Heart right ventricle (tissue), 16 donors: ENCODE measurements at places on chromosomes 5 and 9. TPM values are rescaled to one million over a fixed set of nuclear protein-coding genes. Genes with fewer than 3 reads are reported as not detected.
A peak's percentile ranks its signal among the peaks of the same experiment; 100 is the strongest.

GRCh38 chr5:115767424-115767823 lies 49.0 kb downstream of the CDO1 start:
- H3K36me3 ChIP-seq: no peaks in the 10 kb centered on the region
- H3K4me1 ChIP-seq: peaks cover 15% of the 10 kb centered on the region
- no peaks in the 10 kb centered on the region for H3K27me3 ChIP-seq
- H3K4me3 ChIP-seq: no peak overlapping the region
- no peak for DNase-seq

GRCh38 chr9:126397056-126397455 lies 70.4 kb downstream of the MVB12B start:
- no peak for DNase-seq
- peaks cover 16% of the 10 kb centered on the region for H3K4me1 ChIP-seq
- H3K27me3 ChIP-seq: no peaks in the 10 kb centered on the region
- H3K36me3 ChIP-seq: peaks cover 49% of the 10 kb centered on the region
- H3K4me3 ChIP-seq: no peak overlapping the region

GRCh38 chr5:8912106-8912505 lies 633.8 kb downstream of the SEMA5A start:
- H3K4me1 ChIP-seq: no peaks in the 10 kb centered on the region
- H3K4me3 ChIP-seq: no peak overlapping the region
- H3K27ac ChIP-seq: no peak overlapping the region
- no peak for DNase-seq
- H3K36me3 ChIP-seq: no peaks in the 10 kb centered on the region

- peaks cover 26% of the 10 kb centered on the region for H3K36me3 ChIP-seq
- no peak overlapping the region for H3K4me3 ChIP-seq
- no peak for DNase-seq
- H3K4me1 ChIP-seq: peaks cover 45% of the 10 kb centered on the region
These were observed 80.7 kb downstream of the ITGA1 start for GRCh38 chr5:52868417-52868816.

- H3K36me3 ChIP-seq: no peaks in the 10 kb centered on the region
- no peak overlapping the region for H3K4me3 ChIP-seq
- no peak overlapping the region for H3K27ac ChIP-seq
These were observed 726.4 kb upstream of the GRAMD2B start for GRCh38 chr5:125696762-125697161.

- H3K27ac ChIP-seq: no peak overlapping the region
- H3K36me3 ChIP-seq: no peaks in the 10 kb centered on the region
- H3K27me3 ChIP-seq: no peaks in the 10 kb centered on the region
- H3K4me1 ChIP-seq: no peaks in the 10 kb centered on the region
These were observed 264.0 kb upstream of the MEF2C start for GRCh38 chr5:89147031-89147430.

- no peaks in the 10 kb centered on the region for H3K36me3 ChIP-seq
- H3K4me1 ChIP-seq: peaks cover 3% of the 10 kb centered on the region
These were observed 556.0 kb downstream of the EBF1 start for GRCh38 chr5:158543539-158544387.

DNA sequence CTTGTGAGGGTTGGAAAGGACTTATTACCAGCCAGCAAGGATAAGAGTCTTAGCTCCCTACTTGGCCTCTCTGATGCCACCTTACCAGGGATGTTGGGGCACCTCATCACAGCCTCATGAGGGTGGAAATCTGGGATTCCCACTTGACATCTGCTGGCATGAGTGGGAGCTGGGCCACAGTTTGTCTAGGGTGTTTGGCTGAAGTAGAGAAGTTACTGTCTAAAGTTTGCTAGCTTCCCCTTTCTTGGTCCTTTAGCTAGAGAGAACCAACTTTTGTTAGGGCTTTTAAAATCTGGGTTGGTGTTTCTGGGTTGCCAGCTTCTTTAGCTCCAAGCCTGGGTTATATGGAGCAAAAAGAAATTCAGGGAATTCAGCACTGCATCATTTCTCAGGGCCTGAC lies 57.5 kb upstream of the GNA14 start:
- H3K27me3 ChIP-seq: no peaks in the 10 kb centered on the region
- DNase-seq: no peak
- no peaks in the 10 kb centered on the region for H3K4me1 ChIP-seq
- H3K36me3 ChIP-seq: no peaks in the 10 kb centered on the region
- H3K4me3 ChIP-seq: no peak overlapping the region

DNA sequence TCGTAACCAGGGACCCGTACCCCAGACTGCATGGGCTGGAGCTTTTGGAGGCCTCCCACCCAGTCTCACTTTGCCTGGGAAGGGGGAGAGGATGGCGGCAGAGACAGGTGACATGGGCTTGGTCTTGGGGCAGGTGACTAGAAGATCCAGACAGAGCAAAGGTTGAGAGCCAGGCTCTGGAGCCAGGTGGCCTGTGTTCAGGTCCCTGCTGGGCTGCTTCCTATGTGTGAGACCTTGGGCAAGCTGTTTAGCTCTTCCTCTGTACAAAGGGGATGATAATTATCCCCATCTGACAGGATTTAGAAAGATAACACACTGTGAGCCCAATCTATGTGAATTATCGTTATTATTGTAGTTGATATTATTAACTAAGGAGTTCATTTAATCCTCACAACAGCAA lies 16.1 kb upstream of the NDST1 start:
- DNase-seq: no peak
- no peak overlapping the region for H3K4me3 ChIP-seq
- no peaks in the 10 kb centered on the region for H3K36me3 ChIP-seq
- H3K4me1 ChIP-seq: peaks cover 70% of the 10 kb centered on the region

GRCh38 chr5:38468978-38469706 lies 87.3 kb downstream of the LIFR start:
- H3K4me3 ChIP-seq: no peak overlapping the region
- DNase-seq: peak; percentile 70
- peak overlapping the region; percentile 57 for H3K27ac ChIP-seq
- peaks cover 62% of the 10 kb centered on the region for H3K4me1 ChIP-seq

GRCh38 chr5:2524620-2525019 lies 226.9 kb downstream of the IRX2 start:
- H3K4me3 ChIP-seq: no peak overlapping the region
- DNase-seq: no peak
- no peaks in the 10 kb centered on the region for H3K4me1 ChIP-seq
- H3K27me3 ChIP-seq: no peaks in the 10 kb centered on the region

GRCh38 chr5:133969654-133970324 lies 1.4 kb upstream of the C5orf15 start:
- no peak overlapping the region for H3K27ac ChIP-seq
- H3K27me3 ChIP-seq: no peaks in the 10 kb centered on the region
- H3K36me3 ChIP-seq: peaks cover 5% of the 10 kb centered on the region
- H3K4me3 ChIP-seq: peak overlapping the region; percentile 90
- peaks cover 35% of the 10 kb centered on the region for H3K4me1 ChIP-seq

DNA sequence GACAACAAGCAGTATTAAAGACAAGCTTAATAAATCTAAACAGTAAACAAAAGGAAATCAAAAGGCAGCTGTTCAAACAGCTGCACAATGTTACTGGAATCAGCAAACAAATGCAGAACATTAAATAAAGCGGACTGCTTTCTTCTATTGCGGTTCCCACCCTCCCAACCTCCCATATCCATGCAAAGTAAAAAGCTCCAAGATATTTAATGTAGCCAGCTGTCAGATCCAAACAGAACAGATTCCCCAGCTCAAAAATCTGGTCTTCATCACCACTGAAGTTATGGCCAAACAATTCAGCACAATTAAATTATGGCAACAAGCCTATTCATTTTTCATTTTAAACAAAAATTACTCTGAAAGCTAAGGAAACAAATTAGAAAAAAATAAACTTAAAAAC lies 75.9 kb downstream of the SLC38A9 start:
- H3K27me3 ChIP-seq: no peaks in the 10 kb centered on the region
- no peak overlapping the region for H3K4me3 ChIP-seq
- DNase-seq: no peak
- H3K36me3 ChIP-seq: no peaks in the 10 kb centered on the region
- H3K27ac ChIP-seq: peak overlapping the region; percentile 80

DNA sequence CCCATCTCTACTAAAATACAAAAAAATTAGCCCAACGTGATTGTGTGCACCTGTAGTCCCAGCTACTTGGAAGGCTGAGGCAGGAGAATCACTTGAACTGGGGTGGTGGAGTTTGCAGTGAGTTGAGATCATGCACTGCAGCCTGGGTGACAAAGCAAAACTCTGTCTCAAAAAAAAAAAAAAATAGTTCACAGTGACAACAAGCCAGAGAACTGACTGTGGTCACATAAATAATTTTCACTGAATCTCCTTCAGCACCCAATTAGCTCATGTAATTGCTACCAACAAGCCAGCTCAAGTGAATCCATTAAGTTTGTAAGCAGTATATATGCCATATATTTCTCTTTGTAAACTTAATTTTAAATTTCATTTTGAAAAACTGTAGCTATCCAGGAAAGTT lies 14.5 kb upstream of the AFAP1L1 start:
- H3K4me1 ChIP-seq: no peaks in the 10 kb centered on the region
- H3K27me3 ChIP-seq: no peaks in the 10 kb centered on the region
- no peak overlapping the region for H3K27ac ChIP-seq
- peaks cover 62% of the 10 kb centered on the region for H3K36me3 ChIP-seq

- H3K27ac ChIP-seq: no peak overlapping the region
- H3K27me3 ChIP-seq: no peaks in the 10 kb centered on the region
- no peak overlapping the region for H3K4me3 ChIP-seq
These were observed 106.0 kb downstream of the PHF2 start for GRCh38 chr9:93682155-93682968.

GRCh38 chr5:171269717-171270116 lies 39.3 kb upstream of the TLX3 start:
- H3K4me3 ChIP-seq: no peak overlapping the region
- H3K27me3 ChIP-seq: no peaks in the 10 kb centered on the region

- no peaks in the 10 kb centered on the region for H3K4me1 ChIP-seq
- DNase-seq: no peak
- H3K27ac ChIP-seq: no peak overlapping the region
- H3K4me3 ChIP-seq: no peak overlapping the region
These were observed 230.9 kb downstream of the GAS1 start for GRCh38 chr9:86716326-86716922.

DNA sequence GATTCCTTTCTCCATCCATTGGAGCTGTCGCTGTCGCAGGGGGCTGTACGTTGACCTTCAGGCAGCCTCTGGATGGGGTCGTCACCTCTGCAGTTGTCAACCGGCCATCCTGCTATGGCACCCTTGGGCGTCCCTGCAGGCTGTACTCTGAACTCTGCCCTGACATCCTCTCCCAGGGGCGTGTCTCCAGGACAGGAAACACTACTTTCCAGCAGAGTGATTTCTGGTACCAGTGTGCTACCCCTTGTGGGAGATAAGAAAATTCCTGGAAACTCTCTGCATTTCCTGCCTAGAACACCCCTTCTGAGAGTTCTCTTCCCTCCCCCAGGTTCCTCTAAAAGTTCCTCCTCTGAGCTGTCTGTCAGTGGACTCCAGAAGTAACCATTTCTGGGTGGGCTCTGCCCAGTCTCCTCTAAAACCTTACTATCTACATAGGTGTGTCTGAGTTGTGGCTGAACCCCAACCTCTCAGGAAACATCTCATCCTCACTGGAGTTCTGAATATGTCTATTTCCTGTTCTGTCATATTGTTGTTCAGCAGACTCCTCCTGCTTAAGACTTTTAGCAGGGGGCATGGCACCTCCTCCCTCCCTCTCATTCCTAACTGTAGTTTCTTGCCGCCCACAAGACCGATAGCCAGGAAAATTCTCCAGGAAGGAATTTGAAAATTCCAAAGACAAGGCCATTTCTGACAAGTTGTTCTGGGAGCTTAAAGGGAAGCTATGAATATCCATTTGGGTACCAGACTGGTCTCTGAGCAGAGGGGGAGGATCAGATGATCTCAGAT lies 145.3 kb upstream of the RASEF start:
- H3K4me3 ChIP-seq: no peak overlapping the region
- no peak overlapping the region for H3K27ac ChIP-seq
- H3K36me3 ChIP-seq: no peaks in the 10 kb centered on the region
- no peaks in the 10 kb centered on the region for H3K4me1 ChIP-seq

- DNase-seq: no peak
- H3K4me3 ChIP-seq: peak overlapping the region; percentile 64
- peaks cover 45% of the 10 kb centered on the region for H3K27me3 ChIP-seq
- H3K36me3 ChIP-seq: no peaks in the 10 kb centered on the region
These were observed 729 bp upstream of the RORB start for GRCh38 chr9:74496406-74496805.

The SLC25A2 gene
- polyA plus RNA-seq: not detected

The DBH gene
- 0.01 TPM for polyA plus RNA-seq

The GPX3 gene
- polyA plus RNA-seq: 1,059 TPM

The STKLD1 gene
- polyA plus RNA-seq: 1.5 TPM

The GRXCR2 gene
- not detected for polyA plus RNA-seq

The ZNF367 gene
- polyA plus RNA-seq: 1.2 TPM

The CEP72 gene
- 1.3 TPM for polyA plus RNA-seq

The ADAMTS12 gene
- polyA plus RNA-seq: 0.37 TPM

The HAVCR2 gene
- polyA plus RNA-seq: 1.4 TPM
